Activated T-helper 1 cell treated with anti-CD3 and anti-CD28 coated beads, Interleukin-2, amount 50 U/mL, for 16 hours (primary cell): ENCODE measurements at places on chromosomes 5 and 9.

DNA sequence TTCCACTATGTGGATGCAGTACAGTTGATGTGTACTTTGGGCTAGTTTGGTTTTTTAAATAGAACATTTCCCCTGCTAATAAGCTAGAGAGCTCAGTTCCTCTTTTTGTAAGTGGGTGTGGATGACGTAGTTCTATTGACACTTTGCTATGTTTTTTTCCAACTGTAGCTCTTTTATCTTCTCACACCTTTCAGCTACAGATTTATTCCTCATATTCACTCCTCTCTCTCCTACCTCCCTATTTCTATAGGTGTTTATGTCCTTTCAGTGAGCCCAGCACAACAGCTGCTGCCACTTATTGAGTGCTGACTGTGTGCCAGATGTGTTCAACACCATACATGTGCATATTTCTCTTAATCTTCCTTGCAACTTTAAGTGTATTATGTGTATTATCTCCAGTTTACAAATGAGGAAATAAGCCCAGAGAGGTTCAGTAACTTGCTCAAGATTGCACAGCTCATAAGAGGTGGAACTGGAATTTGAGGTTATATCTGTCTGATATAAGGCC, 215.7 kb downstream of the SEMA6A start:
- no peak for DNase-seq

GRCh38 chr9:109641372-109641659, 138.7 kb upstream of the PALM2AKAP2 start:
- no peak for DNase-seq

DNA sequence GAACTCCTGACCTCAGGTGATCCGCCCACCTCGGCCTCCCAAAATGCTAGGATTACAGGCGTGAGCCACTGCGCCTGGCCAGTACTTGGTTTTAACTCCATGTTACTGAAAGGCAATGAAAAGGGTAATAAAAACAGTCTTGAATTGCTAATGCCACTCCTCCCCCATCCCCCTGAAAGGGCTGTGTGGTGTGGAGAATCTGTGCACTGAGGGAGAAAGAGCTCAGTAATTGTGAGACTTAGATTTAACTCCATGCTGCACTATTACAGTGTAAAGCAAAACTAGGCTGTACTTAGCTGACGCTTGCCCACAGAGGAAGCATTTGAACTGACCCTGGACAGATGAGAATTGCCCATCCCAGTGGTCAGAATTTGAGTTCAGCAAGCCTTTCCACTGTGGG, 1662.4 kb upstream of the ACO1 start:
- no peak for DNase-seq

DNA sequence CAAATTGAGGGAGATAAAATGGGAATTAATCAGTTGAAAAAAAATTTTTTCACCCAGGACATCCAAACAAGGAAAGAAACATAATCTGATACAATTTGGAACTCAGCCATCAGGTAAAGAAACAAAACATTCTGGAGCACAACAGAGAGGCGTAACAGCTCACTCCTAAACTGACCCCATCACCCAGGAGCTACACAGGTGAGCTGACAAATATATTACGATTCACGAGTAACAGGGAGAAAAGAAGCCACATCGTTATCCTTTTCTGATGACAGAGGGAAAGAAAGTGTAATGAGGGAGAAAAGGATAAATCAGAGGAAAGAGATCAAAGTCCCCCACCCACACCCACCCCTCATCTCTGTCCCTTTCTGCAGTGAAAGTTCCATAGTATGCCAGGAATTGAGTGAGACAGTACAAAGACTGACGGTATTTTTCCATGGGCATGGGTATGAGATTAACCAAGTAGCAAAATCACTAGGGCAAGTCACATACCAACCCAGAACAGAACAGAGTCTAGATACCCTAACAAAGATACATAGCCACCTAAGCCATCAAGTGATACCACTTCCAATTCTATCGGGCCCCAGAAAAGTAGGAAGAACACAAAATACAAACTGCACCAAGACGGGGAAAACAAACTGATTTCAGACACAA, 45.4 kb downstream of the TMEM245 start:
- DNase-seq: no peak

GRCh38 chr5:17663182-17663581, 28.9 kb downstream of the TAF11L14 start:
- DNase-seq: no peak

GRCh38 chr9:123087359-123087888, 54.0 kb downstream of the GPR21 start:
- no peak for DNase-seq

GRCh38 chr5:50855001-50855400, 188.6 kb downstream of the PARP8 start:
- DNase-seq: no peak

DNA sequence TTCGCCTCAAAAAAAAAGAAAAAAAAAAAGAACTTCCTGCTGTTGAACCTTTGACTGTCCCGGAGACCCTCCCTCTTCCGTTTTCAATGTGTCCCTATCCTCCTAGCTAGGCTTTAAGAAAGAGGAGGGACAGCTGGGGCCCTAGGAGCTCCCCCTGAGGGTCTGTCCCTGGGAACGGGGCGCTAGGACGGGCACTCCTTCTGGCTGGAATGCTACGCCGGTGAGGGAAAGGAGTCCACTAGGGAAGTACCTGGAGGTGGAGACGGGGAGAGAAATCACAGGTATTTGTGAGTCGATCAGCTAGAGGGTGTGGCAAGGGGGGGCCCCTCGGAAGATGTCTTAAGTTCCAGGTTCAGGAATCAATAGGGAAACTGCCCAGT, 4.6 kb downstream of the SIT1 start:
- no peak for DNase-seq

GRCh38 chr5:66884564-66885243, 288.5 kb downstream of the MAST4 start:
- DNase-seq: no peak

DNA sequence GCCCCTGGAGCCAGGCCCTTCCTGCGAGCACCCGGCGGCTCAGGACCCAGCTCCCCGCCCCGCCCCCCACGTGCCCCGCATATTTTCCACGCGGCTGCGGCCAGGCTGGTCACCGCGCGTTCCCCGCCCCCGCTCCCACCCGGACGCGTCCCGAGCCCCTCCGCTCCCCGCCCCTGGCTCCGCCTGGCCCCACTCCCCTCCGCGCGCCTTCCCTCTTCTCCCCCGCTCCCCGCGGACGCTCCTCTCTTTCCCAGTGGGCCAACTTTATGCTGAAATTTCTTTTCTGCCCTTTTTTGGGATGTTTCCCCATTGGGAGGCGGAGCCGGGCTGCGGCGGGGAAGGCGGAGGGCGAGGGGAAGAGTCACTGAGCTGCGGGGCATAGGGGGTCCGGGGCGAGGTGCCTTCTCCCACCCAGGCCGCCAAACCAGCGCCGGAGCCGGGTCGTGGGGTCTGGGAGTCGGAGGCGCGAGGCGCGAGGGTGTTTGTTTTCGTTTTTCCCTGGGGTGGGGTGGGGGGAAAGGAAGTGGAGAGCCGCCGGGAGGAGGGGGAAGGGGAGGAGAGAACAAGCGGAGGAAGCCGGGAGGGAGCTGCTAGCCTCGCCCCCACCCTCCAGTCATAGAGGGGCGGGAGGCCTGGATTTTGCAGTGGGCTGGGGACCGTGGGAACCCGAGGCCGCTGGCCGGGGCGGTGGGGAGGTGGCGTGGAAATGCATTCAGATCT, 1.0 kb upstream of the TPM2 start:
- no peak for DNase-seq

DNA sequence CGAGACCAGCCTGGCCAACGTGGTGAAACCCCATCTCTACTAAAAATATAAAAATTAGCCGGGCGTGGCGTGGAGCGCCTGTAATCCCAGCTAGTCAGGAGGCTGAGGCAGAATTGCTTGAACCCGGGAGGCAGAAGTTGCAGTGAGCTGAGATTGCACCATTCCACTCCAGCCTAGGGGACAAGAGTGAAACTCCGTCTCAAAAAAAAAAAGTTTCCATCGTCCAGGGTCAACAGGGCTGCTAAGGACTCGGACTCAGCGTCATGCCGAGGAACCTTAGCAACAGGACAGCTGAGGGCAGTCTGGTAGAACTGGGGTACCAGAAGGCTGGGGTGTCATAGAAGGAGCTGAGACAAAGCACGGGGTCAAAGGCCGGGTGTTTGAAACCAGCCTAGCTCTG, 21.7 kb downstream of the FAM78A start:
- DNase-seq: no peak

GRCh38 chr9:95181226-95181818, 136.2 kb downstream of the FANCC start:
- no peak for DNase-seq

DNA sequence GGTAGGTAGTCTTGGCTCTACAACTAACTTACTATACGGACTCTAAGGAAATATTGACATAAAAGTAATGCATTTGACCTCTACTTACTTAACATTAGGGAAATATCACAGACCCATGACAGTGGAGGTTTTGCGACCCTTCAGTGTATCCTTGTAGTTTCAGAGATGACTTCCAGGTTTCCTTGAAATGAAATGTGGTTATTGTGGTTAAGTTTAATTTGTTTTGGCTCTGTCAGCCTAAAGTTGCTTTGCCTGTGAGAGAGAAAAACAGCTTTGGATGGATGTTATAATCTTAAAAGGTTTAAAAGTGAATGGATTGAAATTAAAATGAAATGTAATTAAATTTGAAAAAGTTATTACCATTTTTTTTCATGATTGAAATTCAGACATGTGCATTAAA, 42.9 kb downstream of the LRRTM2 start:
- no peak for DNase-seq

DNA sequence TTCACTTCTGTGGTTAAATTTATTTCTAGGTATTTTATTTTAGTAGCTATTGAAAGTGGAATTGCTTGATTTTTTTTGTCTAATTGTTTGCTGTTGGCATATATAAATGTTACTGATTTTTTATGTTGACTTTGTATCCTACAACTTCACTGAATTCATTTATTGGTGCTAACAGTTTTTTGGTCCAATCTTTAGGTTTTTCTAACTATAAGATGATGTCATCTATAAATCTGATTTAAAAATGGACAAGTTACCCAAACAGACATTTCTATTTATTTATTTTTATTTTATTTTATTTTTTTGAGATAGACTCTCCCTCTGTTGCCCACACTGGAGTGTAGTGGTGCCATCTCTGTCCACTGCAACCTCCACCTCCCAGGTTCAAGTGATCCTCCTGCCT, 162.3 kb downstream of the COX7C start:
- no peak for DNase-seq

DNA sequence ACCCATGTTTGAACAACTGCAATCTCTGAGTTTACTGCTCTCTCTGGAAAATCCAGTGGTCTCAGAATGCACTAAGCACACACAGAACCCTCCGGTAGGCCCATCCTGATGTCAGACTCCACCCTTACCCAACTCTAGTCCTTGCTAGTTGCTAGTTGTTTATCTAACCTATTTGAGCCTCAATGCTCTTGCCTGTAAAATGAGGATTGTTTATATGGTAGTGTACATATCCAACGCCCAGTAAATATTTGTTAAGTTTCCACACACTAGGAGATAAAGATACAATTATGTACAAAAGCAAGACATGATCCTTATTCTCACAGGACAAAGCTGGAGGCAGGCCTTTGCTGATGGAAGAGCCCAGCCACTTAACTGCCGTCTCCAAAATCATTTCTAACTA, 192.2 kb downstream of the SPOCK1 start:
- DNase-seq: no peak

GRCh38 chr5:74639807-74640449, 600 bp downstream of the ENC1 start:
- DNase-seq: no peak

DNA sequence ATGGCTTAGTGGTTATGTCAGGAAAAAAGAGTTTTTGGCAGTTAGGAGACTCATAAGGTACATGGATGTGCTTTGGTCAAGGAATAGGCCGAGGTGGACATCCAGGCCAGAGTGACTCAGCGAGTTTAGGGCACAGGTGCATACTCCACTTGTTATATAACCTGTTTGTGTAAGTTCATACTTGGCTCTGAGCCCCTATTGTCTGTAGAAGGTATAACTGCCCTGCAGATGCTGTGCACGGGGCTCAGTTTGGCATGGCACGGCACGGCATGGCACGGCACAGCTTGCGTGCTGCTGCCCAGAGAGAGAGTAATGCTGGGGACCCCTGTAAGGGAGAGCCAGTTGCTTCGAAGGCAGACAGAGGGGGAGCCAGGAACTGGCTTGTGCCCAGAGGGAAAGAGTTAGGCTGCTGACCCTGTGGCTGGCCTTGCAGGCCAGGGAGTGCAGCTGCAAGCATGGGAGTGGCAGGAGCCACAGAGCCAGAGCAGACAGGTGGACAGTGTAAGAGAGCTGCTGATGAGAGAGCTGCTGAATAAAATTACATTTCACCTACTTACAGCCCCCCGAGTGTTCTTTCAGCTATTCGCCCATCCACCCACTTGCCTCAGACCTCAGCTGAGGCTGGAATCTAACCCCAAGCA, 32.2 kb downstream of the GCNT4 start:
- no peak for DNase-seq

- DNase-seq: no peak
Observed at GRCh38 chr5:66551338-66551737, 44.9 kb upstream of the MAST4 start.

- DNase-seq: no peak
Observed at GRCh38 chr9:116435706-116436105, 251.4 kb upstream of the TRIM32 start.

- DNase-seq: no peak
Observed at GRCh38 chr5:179862296-179862695, 3.7 kb upstream of the MRNIP start.

DNA sequence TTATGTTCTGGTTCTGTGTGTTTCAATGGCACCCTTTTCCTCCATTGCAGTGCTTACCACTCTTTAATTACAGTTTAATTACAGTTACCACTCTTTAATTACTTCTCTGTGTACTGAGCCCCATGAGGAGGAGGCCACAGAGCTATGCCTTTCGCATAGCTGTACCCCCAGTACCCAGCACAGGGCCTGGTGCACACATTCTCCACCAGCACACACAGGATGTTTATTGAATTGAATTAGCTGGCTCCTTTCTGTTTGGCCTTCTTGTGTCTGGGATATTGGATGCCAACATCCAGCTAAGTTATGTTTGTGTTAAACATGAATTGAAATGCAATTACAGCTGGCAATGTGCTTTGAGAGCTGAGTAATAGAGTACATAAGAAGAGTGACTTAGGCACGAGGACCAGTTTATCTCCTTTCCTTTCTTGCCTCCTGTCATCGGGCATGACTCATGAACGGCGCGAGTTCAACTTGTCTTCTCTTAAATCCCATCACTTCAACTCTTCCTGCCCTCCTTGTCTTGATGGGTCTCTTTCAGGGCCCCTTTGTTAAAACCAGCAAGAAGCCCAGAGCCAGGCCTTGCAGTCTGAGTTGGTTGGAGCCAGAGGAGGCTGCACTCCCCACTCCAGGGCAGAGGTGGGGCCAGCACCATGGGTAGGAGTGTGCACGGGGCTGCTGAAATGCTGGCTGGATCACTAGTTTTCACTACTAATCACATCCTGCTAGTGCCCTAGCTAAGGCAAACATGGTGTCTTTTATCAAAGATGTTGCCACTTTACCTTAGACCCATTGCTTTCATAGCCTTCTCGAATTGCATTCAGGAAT, 37.4 kb downstream of the MVB12B start:
- no peak for DNase-seq

DNA sequence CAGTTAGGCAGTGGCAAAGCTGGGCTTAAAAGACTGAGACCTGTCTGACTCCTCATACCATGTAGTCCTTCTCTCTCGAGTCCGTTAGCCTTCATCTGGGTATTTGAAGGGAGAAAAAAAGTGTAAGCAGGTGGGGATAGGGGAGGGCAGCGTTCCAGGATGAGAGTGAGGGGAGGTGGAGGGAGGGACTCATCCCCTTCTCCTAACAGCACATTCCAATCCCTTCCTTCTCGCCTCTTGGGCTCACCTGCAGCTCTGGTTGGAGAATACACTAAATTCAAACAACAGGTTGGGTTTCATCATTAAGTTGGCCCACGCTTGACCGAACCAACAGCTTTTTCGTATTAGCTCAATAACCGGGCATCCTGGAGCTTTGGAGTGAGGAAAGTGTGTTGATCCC, 3.6 kb downstream of the NEURL1B start:
- DNase-seq: no peak
